Bone marrow (tissue), 2 donors: ENCODE measurements at places on chromosomes 6 and 20.

DNA sequence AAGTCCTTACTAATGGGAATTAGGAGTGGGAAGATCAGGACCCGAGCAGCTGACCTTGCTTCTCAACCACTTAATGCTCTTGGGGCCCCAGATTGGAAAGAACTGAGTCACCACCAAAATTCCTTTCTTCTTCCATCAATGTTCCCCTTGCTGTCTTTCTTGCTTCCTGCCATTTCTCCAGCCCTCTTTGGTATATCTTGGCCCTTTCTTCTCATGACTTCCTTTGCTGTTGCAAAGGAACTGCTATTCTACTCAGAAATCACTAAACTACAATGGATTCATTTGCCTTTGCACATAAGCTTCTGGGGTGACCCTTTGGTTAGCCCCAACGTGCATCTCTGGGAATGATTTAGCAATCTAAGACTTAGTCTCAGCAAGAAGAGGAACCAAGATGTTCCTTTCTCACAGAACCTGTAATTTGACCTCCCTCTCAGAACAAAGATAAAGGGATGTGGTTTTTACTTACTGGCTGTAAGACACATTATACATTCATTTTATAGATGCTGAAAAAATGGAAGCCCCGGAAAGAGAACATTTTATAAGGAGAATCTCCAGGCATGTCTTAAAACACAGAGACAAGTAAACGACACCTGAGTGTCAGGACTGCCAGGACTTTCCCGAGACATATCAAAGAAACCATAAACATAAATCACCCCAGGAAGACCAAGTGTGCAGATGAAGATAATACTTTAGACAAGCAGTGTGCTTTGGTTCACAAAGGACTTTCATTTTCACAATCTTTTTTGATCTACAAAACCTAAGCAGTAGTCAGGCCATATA lies 99.0 kb upstream of the TNFAIP3 start:
- peak; percentile 59 for DNase-seq

GRCh38 chr6:36110050-36110449 lies 20.3 kb upstream of the MAPK13 start:
- no peak for DNase-seq

- no peak for DNase-seq
Observed at GRCh38 chr6:122730775-122731386, 48.6 kb upstream of the FABP7 start.

DNA sequence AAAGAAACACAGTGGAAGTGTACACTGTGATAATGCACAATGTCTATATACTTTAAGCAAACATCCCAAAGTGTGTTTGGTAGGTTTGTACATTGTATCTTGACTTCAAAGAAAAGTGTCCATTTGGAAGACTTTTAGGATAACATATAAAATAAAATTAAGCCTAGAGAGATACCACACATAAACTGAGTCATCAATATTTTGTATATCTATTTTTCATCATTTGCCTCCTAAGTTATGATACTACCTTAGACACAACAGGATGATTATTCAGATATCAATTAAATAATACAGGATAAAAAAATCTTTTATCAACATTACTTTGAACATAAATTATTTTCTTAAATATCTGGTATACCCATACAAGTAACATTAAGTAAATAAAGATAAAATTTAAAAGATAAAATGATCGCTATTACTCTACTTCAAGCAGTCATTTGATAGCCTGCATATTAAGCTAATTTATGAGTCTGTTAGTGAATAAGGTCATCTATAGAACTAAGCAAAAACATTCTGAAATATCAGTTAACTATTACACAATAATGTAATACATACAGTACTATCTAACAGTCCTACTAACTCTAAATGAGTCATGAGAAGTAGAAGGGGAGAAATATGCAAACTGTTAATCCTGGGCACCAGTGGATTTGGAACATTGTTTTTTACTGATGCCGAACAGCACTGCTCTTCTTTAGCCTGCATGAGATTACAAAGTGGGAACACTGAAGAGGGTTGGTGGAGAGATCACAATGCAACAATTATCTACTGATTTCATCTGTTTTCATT lies 158.4 kb upstream of the SIM1 start:
- no peak for DNase-seq

GRCh38 chr6:146515212-146515611 lies 28.4 kb upstream of the RAB32 start:
- no peak for DNase-seq

DNA sequence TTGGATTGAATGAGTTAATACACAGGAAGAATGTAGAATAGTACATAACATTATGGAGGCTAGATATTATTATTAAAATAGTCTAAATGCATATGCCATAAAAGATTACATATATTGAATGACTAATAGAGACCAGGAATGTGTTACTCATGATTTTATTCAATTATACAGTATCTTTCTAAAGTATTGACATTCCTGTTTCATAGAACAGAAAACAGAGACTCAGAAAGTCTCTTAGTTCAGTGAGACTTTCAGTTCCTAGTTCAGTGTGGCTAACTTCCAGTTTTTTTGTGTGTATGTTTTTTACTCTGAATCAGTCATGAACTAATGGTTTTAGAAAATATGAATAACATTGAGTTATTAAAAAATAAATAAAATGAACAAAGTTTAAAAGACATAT lies 34.6 kb upstream of the TMEM244 start:
- DNase-seq, result no peak

DNA sequence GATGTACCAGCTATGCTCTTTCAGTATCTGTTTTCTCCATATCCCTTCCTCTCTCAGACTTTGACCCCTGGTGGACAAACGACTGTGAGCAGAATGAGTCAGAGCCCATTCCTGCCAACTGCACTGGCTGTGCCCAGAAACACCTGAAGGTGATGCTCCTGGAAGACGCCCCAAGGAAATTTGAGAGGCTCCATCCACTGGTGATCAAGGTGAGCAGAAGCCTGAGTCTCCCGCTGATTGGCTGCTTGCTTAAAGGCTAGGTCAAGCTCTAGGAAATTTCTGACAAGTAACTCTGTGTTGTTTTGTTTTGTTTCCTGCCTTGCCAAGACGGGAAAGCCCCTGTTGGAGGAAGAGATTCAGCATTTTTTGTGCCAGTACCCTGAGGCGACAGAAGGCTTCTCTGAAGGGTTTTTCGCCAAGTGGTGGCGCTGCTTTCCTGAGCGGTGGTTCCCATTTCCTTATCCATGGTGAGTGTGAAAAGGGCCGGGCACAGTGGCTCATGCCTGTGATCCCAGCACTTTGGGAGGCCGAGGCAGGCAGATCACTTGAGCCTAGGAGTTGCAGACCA lies 28.6 kb downstream of the C6orf89 start:
- DNase-seq, result no peak

GRCh38 chr6:125932451-125932795 lies 24.1 kb upstream of the HINT3 start:
- no peak for DNase-seq

GRCh38 chr6:79617518-79617941 lies 13.6 kb upstream of the SH3BGRL2 start:
- no peak for DNase-seq
